ENCODE measurements at places on chromosomes 12 and 14. TPM values are rescaled to one million over a fixed set of nuclear protein-coding genes. Genes with fewer than 3 reads are reported as not detected.

DNA sequence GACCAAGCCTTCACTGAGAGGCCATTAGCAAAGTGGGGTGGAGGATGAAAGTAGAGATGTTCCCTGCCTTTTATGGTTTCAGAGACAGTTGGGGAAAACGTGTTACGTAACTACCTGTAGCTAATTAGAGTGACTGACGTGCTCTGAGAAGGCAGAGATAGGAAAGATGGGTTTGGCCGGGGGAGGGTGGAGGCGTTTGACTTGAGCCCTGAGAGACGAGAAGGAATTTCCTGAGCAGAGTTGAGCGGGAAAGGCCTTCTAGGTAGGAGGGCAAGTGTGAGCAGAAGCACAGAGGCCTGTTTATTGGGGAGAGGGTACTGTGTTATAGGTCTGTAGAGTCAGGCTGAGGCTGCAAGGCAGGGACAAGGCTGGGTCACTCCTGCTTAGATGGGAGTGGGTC, 8.6 kb downstream of the TUNAR start:
- no peak for DNase-seq
- no peaks in the 10 kb centered on the region for H3K36me3 ChIP-seq
- peaks cover 6% of the 10 kb centered on the region for H3K27me3 ChIP-seq
- H3K4me1 ChIP-seq = no peaks in the 10 kb centered on the region
- no peak overlapping the region for H3K4me3 ChIP-seq

Gene CMKLR1
- not detected for total RNA-seq

Gene HCAR2
- not detected for total RNA-seq

Gene RPGRIP1
- 0.08 TPM for total RNA-seq

Gene KITLG
- 0.08 TPM for total RNA-seq

DNA sequence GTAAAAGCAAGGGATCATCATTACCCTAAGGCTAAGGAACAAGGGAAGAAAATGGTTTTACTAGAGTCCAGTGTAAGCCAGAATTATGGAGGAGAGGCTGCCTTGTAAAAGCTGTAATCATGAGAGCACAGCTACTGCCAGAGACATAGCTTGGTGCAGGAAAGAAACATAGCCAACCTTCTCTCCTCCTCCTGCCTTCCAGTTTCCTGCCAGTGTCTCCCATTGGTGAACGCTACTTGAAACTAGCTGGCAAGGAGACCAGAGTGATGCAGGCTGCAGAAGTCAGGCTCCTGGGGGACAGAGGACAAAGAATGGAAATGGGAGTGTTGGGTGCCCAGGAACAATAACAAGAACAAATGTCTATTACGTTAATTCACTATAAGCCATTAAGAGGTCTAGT, 158.5 kb downstream of the NELL2 start:
- no peak for DNase-seq
- H3K36me3 ChIP-seq = peaks cover 21% of the 10 kb centered on the region
- no peak overlapping the region for H3K4me3 ChIP-seq
- no peaks in the 10 kb centered on the region for H3K27me3 ChIP-seq
- no peak overlapping the region for H3K27ac ChIP-seq
- H3K4me1 ChIP-seq = peaks cover 49% of the 10 kb centered on the region

- H3K4me3 ChIP-seq = no peak overlapping the region
- no peak overlapping the region for H3K27ac ChIP-seq
- no peaks in the 10 kb centered on the region for H3K27me3 ChIP-seq
- H3K4me1 ChIP-seq = no peaks in the 10 kb centered on the region
These were observed 18.5 kb downstream of the SLC15A5 start for GRCh38 chr12:16258963-16259362.

DNA sequence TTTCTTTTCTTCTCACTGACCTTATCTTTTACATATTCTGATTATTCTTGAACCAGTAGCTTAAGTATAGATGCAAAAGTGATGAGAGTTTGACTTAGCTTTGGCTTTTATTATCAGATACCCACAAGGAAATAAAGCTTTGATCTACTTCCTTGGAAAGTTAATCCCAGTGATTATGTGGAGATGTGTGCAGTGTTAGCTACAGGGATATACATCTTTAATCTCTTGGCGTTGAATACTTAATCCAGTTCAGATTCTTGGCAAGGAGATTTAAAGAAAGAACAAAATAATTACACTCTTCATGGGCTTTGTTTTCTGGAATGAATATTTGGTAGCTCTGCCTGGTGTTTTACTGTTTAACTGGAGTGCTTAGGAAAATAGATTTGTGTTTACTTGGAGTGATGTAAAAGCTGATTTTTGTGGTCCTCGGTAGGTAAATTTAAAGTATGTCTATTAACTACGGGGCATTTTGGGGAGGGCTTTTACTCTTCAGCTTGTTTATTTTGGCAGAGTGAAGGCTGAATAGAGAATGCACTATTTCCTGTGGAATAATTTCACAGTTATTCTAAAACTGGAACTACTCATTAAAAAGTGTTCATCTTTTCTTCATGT, 150.1 kb upstream of the LRIG3 start:
- no peaks in the 10 kb centered on the region for H3K27me3 ChIP-seq
- no peaks in the 10 kb centered on the region for H3K4me1 ChIP-seq
- no peak overlapping the region for H3K27ac ChIP-seq
- H3K36me3 ChIP-seq = peaks cover 2% of the 10 kb centered on the region

Gene DTX1
- 1.1 TPM for total RNA-seq

DNA sequence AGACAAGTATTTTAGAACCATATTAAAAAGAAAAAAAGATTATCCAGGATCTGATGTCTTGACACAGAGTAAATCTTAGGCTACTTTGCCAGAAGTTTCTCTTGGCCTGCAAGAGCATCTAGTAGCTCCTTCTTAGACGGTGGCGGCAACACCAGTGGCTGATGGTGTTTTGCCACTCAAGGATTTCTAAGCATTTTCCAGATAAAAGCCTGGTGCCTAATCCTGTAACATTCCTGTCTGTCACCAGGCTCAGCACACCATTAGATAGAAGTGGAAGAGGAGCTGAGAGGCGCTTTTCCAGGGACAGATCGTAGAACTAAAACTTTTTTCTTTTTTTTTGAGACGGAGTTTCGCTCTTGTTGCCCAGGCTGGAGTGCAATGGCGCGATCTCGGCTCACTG, 14.0 kb downstream of the WNT5B start:
- H3K27ac ChIP-seq = no peak overlapping the region
- no peaks in the 10 kb centered on the region for H3K27me3 ChIP-seq
- no peaks in the 10 kb centered on the region for H3K36me3 ChIP-seq
- H3K4me3 ChIP-seq = no peak overlapping the region

- H3K4me1 ChIP-seq = no peaks in the 10 kb centered on the region
- no peaks in the 10 kb centered on the region for H3K36me3 ChIP-seq
- no peak overlapping the region for H3K27ac ChIP-seq
These were observed 18.1 kb downstream of the KITLG start for GRCh38 chr12:88562151-88562550.

Gene MDGA2
- total RNA-seq = not detected

- no peak for DNase-seq
- H3K4me1 ChIP-seq = peaks cover 8% of the 10 kb centered on the region
- H3K36me3 ChIP-seq = peaks cover 15% of the 10 kb centered on the region
- no peak overlapping the region for H3K4me3 ChIP-seq
These were observed 76.7 kb downstream of the MON2 start for GRCh38 chr12:62543324-62543723.

Gene GPD1
- 0.39 TPM for total RNA-seq

Gene KRT8
- 0.62 TPM for total RNA-seq

DNA sequence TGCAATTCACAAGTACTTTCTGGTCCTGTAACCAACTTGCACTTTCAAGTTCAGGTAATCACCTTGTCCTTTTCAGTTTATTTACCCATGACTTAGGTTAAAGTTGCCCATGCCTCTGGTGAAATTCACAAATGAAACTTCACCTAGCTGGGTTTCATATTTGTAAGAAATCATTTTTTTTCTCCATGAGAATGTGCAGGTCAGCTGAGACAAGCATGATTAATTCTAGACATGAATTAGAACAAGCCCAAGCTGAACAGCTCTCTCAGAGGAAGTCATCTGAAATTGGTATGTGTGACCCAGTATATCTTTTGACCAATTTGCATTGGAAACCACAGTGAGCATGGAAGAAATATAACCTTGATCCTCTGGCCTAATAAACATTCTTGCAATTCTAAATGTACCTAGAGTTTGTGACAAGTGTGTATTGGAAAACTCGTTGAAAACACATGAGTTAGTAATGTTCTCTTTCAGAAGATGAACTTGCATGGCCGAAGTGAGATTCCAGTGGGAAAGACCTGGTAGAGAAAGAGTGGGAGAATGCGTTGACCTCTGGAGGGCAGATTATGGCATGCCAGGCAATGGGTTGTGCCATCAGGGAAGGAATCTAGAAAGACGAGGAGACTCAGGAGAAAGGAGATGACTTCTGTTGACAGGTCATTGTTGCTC, 486.5 kb downstream of the ZFP36L1 start:
- H3K27ac ChIP-seq = no peak overlapping the region
- no peak for DNase-seq
- H3K4me1 ChIP-seq = peaks cover 13% of the 10 kb centered on the region
- peaks cover 10% of the 10 kb centered on the region for H3K36me3 ChIP-seq
- no peak overlapping the region for H3K4me3 ChIP-seq

Gene P2RX2
- not detected for total RNA-seq

Gene NRXN3
- not detected for total RNA-seq

DNA sequence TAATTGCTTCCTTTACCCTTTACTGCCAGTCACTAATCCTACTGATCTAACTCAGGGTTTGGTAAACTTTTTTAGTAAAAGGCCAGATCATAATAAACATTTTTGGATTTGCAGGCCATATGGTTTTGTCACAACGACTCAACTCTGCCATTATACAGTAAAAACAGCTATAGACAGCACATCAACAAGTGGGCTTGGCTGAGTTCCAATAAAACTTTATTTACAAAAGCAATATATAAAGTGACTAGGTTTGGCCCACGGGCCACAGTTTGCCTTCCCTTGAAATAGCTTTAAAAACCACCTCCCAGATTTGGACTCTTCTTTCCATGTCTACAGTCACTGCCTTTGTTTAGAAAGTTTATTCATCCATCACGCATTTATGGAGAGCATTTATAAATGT, 146.9 kb downstream of the NTF3 start:
- H3K36me3 ChIP-seq = no peaks in the 10 kb centered on the region
- H3K27ac ChIP-seq = no peak overlapping the region
- H3K4me1 ChIP-seq = no peaks in the 10 kb centered on the region
- no peaks in the 10 kb centered on the region for H3K27me3 ChIP-seq
- DNase-seq = no peak

Gene FITM1
- not detected for total RNA-seq

Gene POTEG
- total RNA-seq = not detected

Gene SYCP3
- 0.21 TPM for total RNA-seq

Gene RNF212B
- not detected for total RNA-seq

Gene ADAMTS20
- not detected for total RNA-seq

- no peaks in the 10 kb centered on the region for H3K36me3 ChIP-seq
- H3K27ac ChIP-seq = no peak overlapping the region
- H3K4me1 ChIP-seq = no peaks in the 10 kb centered on the region
- no peaks in the 10 kb centered on the region for H3K27me3 ChIP-seq
These were observed 34.9 kb downstream of the CACNA2D4 start for GRCh38 chr12:1883513-1883912.

DNA sequence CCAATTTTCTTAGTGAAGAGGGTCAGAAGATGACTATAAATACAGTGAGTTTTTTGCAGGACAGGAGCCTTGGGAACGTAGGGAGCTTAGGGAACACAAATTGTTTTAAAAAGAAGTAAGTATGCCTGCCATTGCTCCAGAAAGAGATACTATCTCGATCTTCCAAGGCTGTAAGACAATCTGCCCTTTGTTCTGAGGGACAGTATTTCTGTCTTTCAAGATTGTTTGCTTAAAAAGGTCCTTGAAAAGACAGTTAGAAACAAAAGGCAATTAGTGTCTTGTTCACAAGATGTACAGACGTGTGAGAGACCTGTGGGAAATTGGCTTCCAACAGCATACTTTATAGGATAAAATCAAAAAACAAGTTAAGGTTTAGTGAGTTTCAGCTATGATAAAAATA, 321.2 kb upstream of the FAR2 start:
- no peaks in the 10 kb centered on the region for H3K27me3 ChIP-seq
- no peaks in the 10 kb centered on the region for H3K36me3 ChIP-seq

Gene ADCY4
- total RNA-seq = 1.0 TPM

- H3K27ac ChIP-seq = no peak overlapping the region
- no peaks in the 10 kb centered on the region for H3K4me1 ChIP-seq
- no peak overlapping the region for H3K4me3 ChIP-seq
- H3K27me3 ChIP-seq = no peaks in the 10 kb centered on the region
These were observed 338.0 kb downstream of the RMST start for GRCh38 chr12:97800561-97800960.

DNA sequence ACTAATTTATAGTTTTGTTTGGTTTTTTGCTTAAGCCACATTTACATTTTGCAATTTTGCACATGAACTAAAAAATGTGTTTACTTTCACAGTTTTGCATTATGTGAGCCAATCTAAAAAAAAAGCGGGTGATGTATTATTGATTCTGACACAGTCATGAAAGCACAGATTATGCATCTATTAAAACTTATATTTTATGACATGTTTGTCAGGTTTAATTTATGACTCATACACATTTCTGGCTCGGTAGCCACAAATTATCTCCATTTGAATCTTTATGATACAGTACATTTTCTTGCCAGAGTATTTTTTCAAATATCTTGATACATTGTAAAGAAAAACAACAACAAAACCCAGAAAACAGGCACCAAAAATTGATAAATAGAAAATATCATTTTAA, 280.4 kb upstream of the GRIP1 start:
- no peak for DNase-seq
- H3K27me3 ChIP-seq = no peaks in the 10 kb centered on the region
- peaks cover 7% of the 10 kb centered on the region for H3K36me3 ChIP-seq
- H3K4me3 ChIP-seq = no peak overlapping the region
- H3K27ac ChIP-seq = no peak overlapping the region

Data from activated naive CD8-positive, alpha-beta T cell treated with anti-CD3 and anti-CD28 coated beads for 36 hours (primary cell).